Progenitor cell of endocrine pancreas (in vitro differentiated cells): ENCODE measurements at places on chromosomes 4 and X.

DNA sequence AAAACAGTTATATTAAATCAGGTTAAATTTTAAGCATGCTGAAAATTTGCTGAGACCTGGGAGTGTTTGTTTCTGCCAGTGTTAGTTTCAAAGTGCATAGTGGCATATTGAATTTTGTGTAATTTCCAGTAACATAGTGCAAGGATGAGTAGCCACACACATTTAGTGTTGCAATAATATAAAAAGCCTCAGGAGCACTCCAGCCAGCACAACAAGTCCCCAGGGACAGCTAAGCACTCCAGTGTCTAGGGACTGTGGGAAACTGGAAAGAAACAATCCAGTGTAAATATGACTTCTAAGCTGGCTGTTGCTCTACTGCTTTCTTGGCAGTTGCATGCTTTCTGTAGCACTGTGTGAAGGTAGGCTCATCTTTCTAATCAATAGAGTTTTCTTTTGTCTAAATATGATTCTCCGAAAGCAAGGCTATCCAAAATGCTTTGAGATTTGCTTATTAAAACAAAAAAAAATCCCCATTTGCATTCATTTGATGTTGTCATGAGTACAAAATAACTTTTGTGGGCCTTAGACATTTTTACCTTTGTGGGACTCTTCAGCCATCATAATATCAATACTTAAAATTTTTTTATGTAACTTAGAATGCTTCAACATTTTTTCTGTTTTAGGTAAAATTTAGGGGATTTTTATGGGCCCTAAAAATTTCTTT lies 24.2 kb upstream of the CXCL2 start:
- no peak for DNase-seq

DNA sequence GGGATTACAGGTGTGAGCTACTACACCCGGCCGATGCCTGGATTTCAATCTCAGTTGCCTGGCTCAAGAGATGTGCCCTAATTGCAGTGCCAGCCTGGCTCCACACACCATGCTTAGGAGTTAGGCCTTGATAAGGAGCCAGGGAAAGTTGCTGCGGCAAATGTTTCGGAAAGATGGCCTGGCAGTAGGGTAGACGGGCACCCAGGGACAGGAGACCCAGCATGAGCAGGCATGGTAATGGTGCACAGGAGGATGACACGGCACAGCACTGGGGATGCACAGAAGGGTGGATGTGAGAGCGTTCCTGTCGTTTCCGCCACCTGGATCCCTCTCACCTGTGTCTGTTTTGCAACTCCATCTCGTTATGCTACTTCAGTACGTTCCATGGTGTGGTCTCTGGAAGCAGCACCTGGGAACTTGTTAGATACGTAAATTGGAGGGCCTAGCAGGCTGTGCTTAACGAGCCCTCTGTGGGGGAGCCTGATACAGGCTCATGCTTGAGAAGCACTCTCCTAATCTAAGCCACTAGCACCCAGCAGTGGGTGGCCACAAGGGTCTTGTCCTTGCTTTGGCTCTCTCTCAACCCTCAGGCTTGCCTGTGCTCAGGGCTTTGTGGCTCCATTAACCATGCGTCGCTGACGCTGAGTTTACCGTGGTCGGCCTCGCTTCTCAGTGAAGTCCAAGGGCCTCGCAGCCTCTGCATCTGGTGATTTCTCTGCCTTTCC lies 20.3 kb downstream of the RNF4 start:
- DNase-seq = no peak

GRCh38 chrX:140297273-140297672 lies 207.6 kb downstream of the SOX3 start:
- no peak for DNase-seq

- DNase-seq = no peak
Observed at GRCh38 chrX:43552156-43552555, 103.9 kb upstream of the MAOA start.

GRCh38 chrX:69070949-69071650 lies 94.2 kb downstream of the PJA1 start:
- no peak for DNase-seq

GRCh38 chr4:88446124-88446523 lies 10.8 kb upstream of the HERC5 start:
- no peak for DNase-seq

DNA sequence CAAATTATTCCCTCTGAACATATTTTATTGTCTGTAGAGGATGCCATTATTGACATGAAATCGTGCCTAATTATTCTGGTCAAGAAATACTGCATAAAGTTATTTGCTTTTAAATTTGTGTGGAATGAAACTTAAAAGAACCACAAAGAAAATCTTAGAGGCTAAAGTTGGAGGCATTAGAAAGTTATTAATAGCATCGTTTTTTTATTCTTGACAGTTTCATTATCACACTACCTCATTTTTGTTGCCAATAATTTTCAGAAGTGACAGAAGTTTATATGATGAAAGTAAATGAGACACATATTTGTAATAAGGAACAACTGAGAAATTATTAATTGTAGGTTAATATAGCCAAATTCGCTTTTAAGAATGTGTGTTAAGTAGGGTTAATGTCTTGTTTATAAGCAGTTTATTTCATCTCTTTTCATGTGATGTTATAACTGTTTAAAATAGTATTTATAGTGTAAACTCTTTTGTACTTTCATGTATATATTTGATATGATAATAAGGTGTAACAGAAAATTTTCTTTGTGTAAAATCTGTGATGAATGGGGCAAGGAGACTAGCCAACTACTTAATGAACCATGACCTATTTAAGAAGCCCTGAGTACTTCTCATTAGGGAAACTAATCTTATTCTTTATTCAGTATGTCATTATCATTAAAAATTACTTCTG lies 54.5 kb upstream of the GRIA2 start:
- DNase-seq = no peak

- no peak for DNase-seq
Observed at GRCh38 chr4:6126971-6127745, 73.2 kb downstream of the JAKMIP1 start.

DNA sequence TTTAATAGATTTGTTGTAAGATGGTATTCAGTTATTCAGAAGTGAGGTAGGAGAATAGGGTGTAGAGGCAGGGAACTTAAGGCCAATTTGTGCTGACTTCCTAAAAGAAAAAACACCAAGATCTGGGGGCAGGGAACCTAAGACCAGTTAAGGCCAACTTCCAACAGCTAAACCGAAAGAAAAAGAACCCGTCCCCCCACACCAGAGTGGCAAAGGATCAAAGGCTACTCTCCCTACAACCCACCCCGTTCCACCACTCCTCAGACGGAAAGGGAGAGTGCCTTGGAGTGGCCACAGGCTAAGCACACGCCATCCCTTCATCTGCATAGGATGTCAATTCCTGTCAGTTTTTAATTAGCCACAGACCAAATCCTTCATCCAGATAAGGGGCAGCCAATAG lies 3.7 kb upstream of the ZNF718 start:
- no peak for DNase-seq

- no peak for DNase-seq
Observed at GRCh38 chr4:128604840-128605239, 204.7 kb upstream of the JADE1 start.

DNA sequence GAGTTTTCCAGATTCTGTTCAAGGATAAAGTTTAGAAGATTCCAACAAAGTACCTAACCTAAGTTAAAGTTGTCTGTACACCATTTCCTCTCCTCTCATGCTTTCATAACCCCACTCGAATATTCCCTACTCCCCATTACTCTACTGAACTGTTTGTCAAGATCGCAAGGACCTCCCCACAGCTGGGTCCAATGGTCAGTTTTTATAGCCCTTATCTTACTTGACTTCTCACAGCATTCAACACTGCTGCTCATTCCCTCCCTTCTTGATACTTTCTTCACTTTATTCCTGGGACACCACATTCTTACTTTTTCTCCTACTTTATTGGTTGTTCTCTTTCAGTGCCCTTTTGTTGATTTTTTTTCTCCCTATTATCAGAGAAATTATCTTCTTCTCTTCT lies 30.9 kb downstream of the QDPR start:
- no peak for DNase-seq

- no peak for DNase-seq
Observed at GRCh38 chr4:127501103-127501502, 131.7 kb upstream of the INTU start.

GRCh38 chrX:50877310-50877709 lies 33.2 kb upstream of the BMP15 start:
- no peak for DNase-seq

GRCh38 chrX:40444133-40444532 lies 136.6 kb upstream of the ATP6AP2 start:
- DNase-seq = no peak

- no peak for DNase-seq
Observed at GRCh38 chrX:41001327-41001726, 83.9 kb upstream of the USP9X start.

DNA sequence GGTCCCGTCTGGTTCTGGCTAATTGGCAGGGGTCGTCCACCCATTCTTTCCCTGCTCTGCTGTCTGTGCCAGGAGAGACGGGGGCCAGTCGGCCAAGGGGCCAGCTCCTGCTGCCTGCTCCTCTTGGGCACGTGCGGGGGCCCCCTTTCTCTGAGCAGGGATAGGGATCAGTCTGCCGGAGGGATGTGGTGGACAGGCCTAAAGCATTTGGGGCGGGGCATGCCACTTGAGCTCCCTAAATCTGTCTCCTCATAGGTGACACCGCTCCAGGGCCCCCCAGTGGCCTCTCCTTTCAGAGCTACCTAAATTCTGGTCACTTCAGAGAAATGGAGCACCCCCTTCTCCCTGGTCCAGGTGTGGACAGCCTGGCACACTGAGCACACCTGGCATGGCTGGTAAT lies 4.2 kb upstream of the MSANTD1 start:
- DNase-seq = no peak

GRCh38 chrX:46298821-46299220 lies 246.4 kb downstream of the ZNF674 start:
- no peak for DNase-seq

GRCh38 chr4:10773010-10773409 lies 88.4 kb upstream of the CLNK start:
- DNase-seq = no peak

DNA sequence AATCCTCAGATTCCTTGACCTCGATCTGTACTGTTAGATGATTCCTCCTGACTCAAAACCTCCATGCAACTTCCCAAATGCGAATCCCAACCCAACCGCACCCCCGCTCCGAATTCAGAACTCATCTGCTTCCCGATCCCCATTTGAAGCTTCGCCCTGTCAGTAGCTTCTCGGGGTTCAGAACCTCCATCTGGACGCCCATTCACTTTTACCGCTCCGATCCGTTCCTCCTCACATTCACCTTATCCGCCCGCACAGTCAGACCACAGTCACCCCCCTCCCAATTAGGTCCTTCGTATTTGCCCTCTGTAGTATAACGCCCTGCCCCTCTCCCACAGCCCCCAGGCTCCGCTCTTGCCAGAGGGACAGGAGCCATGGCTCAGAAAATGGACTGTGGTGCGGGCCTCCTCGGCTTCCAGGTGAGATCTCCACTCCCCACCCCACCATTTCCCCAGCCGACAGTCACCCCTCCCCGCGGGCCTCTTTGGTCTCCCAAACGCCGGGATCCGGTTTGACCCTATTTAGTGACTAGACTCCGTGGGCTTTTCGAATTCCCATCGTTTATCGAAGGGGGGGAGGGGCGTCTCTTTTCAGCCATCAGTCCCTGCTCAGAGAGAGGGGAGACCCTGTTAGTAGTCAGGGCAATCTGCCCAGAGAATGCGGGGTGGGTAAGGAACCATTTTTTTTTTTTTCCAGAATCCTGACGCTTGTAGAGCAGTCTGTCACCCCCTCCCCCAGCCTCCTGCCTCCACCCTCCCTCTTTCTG lies 691 bp downstream of the MAGED1 start:
- no peak for DNase-seq

- DNase-seq = no peak
Observed at GRCh38 chrX:107674480-107675364, 46.4 kb downstream of the PRPS1 start.

DNA sequence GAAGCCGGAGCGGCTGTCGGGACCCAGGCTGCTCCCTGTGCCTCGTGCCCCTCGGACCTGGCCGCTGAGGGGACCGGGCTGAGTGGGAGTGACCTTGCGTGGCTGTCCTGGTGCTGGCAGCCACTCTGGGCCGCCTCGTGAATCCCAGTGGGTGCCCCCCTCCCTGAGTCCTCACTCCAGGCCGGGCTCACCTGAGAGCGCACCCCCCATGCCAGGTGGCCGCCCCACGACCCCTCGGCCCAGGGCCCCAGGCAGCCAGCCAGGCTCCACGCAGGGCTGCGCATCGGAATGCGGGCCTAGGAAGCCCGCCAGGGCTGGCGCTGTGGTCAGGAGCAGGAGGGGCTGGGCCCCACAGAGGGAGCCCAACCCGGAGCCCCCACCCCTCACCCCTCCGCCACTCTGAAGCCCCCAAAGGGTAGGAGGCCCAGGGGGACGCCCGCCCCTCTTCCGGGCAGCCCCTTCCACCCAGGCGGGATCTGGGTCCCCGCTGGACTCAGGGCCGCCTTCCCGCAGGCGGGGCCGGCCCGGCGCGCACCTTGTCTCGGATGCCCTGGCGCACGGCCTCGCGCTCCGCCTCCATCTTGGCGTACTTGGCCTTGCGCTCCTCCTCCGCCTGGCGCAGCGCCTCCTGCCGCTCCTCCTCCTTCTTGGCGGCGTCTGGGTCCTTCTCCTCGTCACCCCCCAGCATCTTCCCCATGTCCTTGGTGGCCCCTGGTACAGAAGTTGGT lies 33.9 kb downstream of the CPLX1 start:
- DNase-seq = no peak

GRCh38 chr4:102780476-102781144 lies 19.8 kb upstream of the MANBA start:
- DNase-seq = no peak

- no peak for DNase-seq
Observed at GRCh38 chrX:26649534-26649933, 433.6 kb downstream of the MAGEB5 start.

DNA sequence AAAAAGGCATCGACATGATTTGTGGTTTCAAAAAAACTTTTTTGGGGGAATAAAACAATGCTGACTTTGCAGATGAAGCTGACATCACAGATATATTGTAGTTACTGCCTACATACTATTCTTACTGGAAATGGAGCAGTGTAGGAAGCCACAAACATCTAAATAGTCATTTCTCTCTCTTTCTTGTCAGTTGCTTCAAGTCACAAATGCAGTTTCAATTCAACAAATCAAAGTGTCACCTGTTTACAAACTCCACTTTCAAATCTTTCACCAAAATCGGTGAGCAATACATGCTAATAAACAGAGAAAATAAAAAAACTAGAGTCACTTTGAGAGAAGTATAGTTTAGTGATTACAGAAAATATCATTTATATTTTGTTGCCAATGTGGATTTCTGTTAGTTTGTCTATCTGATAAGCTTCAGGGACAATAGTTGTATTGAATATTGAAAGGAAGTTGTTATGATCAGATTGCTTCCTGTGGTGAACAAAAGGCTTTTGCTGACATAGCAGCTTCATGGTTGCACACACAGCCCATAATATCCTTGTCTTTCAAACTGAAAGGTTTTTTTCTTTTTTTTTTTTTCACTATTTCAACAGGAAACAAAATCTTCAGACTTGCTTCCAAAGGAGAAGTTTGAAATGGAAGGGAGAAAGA lies 49.7 kb upstream of the PTPN13 start:
- DNase-seq = no peak
